Cardiac muscle cell (in vitro differentiated cells and primary cell): ENCODE measurements at places on chromosomes 12 and 14.

- no peak for DNase-seq
Measured at GRCh38 chr14:73761618-73762355, 47.6 kb upstream of the PNMA1 start.

DNA sequence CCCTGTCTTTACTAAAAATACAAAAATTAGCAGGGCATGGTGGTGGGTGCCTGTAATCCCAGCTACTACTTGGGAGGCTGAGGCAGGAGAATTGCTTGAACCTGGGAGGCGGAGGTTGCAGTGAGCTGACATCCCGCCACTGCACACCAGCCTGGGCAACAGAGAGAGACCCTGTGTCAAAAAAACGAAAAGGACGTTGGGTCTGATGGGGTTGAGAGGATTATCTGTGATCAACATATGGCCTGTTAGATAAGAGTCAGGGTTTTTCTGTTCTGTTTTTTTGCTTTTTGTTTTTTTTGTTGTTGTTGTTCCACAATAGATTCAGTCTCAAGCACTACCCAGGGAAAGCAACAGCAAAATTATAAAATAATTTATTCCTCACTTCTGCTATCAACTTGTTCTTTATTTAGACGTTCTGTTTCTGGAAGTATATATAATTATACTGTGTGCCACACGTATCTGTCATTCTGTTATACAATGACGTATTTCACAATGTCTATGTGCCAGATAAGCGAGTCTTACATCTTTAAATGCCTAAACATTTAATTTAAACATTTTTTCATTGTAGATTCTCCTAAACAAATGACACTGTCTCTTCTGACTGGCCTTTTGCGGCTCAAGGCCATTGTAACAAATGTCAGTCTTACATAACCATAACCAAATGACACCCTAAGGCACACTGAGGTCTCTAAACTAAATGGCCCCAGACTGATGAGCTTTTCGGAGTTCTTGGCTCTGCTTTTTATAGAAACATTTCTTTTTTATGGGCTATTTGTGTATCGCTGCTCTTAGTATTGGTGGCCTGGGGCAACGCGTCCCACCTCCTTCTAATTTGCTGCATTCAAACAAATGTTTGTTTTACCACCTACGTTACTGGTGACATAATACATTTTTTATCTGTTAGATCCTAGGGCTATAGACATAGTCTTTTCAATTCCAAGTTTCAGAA, 7.2 kb upstream of the P2RX4 start:
- no peak for DNase-seq

DNA sequence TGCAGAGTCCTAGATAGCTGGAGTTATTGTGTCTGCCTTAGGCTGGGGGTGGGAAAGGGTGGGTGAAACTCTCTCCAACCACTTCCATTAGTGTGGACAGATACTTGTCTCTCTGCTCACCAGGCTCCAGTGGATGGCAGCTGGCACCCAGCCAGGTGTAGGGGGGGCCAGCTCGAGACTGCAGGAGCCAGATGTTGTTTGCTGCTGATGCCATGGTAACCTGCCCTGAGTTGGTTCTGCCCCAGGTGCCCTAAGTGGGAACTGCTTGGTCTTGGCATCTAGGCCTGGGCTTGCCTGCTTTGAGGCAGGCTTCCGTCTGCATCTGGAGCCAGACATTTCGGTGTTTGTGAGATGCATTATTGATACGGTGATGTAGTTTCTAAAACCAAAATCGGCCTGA, 82.2 kb downstream of the ADCK1 start:
- peak; percentile 14 for DNase-seq

DNA sequence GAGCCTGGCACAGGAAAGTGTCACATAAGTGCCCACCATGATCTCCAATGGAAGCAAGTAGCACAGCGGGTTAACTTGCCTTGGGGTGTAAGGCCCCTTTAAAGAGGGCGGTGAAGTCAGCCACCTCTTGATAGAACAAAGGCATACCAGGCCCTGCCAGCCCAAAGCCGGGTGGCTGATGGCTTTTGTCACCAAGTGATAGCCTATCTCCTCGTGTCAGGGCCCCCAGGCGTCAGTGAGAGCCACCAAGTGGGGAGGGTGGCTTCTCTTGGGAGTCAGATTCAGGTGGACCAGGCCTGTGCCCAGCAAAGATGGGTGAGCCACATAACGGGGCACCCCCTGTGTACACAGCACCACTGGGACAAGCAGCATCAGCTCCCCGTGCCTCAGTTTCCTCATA, 8.3 kb upstream of the MYL2 start:
- DNase-seq, result peak; percentile 95

GRCh38 chr12:5927732-5928516, 17.1 kb downstream of the ANO2 start:
- no peak for DNase-seq

DNA sequence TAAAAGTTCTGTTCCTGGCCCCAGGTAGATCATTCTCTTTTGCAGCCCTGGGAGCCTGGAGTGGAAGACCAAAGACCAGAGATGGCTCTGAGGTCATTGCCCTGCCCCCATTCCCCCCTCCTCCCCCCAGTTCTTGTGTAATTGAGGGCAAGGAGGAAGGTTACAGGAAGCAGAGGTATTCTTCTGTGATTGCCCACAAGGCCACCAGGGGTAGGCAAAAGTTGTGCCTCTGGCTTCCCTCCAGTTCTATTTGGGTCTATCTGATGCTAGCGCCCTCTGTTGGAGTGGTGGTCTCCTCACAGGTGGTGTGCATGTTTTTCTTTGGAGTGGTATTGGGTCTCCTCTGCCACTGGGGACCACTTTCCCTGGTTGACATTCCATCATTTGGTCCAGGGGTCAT, 41.2 kb upstream of the CRY1 start:
- no peak for DNase-seq

- no peak for DNase-seq
Measured at GRCh38 chr14:29805415-29806123, 122.1 kb downstream of the PRKD1 start.

- DNase-seq, result peak; percentile 11
Measured at GRCh38 chr12:39958377-39958776, 147.5 kb downstream of the SLC2A13 start.

- DNase-seq, result no peak
Measured at GRCh38 chr12:111840807-111841206, 1.2 kb upstream of the MAPKAPK5 start.

DNA sequence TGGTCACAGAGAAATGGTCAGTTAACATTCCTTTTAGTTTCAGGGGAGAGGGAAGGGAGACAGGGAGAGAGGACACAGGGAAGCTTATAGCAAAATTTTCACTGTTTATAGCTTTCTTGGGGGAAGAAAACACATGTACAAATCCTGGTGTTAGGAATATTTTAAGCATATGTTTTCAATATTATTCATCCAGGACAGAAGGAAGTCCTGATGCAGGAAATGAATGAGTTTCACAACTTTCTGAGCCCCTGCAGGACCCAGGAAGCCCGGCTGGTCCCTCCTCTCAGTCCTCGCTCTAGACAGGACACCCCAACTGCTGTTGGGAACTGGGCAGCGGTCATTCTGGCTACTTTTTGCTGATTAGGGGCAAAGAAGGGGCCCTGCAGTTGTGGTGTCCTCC, 71.1 kb upstream of the ZDHHC17 start:
- DNase-seq, result no peak

GRCh38 chr14:106842687-106843086, 1316.3 kb downstream of the TMEM121 start:
- DNase-seq, result no peak

- DNase-seq, result no peak
Measured at GRCh38 chr12:95335948-95336347, 118.3 kb downstream of the VEZT start.

- no peak for DNase-seq
Measured at GRCh38 chr12:44647917-44648690, 228.0 kb downstream of the NELL2 start.

- DNase-seq, result no peak
Measured at GRCh38 chr12:130454296-130454695, 116.6 kb downstream of the PIWIL1 start.

DNA sequence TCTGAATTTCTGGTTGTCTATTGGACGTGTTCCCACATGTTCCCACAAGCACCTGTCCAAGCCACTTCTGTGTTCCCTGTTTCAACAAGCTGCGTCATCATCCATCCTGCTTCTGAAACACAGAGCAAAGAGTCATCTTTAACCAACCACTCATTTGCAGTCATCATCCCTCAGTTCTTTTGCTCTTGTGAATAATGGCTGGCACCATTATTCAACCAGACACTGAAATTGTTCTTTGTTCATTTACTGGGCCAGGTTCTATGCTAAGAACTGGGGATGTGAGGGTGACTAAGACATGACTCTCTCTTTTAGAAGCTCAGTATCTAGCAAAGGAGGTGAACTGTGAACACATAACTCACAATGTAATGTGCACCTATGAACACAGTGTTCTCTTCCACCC, 40.7 kb upstream of the ANO4 start:
- no peak for DNase-seq

- DNase-seq, result no peak
Measured at GRCh38 chr14:101101456-101102056, 198.0 kb upstream of the RTL1 start.

DNA sequence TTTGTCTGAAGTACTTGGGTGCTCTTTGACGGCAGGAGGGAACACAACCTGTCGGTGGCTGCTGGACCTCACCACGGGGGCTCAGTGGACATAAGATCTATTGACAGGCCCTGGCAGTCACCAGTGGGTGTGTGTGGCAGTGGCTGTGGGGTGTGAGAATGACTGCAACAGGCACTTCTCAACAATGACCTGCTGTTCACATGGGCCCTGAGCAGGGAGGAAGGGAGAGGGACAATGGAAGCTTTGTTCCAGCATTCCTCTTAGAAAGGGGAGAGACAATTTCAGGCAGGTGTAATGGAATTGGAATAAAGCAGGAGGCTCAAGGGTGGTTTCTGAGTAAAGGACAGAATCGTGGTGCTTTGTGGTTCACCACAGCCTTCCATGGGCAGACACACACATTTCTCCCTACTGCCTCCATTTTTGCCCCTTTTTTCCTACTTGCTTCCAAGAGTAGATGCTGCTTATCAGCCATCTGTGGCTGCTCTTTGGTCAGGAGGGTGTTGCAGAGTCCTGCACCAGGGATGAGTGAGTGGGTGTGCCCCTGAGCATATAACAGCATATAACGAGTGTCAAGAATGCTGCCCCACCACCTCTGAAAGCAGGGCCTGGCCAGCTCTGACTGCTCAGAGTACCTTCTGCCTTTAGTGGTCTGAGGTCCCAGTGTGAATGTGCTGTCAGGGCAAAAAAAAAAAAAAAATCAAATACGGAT, 267.7 kb downstream of the RASSF9 start:
- DNase-seq, result no peak

DNA sequence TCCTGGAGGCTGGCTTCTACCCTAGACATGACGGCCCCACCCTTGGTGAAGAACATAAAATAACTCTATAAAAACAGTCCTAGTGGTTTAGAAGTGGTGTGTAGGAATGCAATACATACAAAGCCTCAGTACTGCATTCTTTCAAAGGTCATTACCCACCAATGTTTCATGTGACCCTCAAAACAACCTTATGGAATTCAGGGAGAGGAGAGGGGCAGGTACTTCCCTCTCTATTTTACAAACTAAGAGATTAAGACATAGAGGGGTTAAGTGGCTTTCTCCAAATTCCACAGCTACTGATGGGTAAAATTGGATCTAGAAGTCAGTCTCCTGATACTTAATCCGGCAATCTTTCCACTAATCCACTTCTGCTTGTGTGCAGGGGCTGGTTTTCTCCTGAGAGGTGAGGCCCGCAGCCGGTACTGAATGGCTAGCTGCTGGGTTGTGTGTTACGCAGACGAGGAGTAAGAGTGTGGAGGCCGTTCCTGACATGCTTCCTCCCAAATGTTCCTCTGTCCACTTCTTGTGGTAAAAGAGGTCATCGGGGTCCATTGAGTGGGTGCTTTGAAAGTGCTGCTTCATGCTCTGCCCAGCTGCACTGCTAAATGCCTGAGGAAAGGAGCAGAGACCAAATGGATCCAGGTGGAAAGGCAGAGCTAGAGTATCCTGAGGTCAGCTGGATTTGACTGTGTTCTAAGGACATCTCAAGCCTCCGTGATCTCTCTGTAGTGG, 16.2 kb downstream of the SLC7A8 start:
- DNase-seq, result no peak
